ENCODE measurements at places on chromosomes 1 and 21.
A peak's percentile ranks its signal among the peaks of the same experiment; 100 is the strongest.

- no peak for DNase-seq
Measured at GRCh38 chr21:33974513-33975468, 59.2 kb upstream of the ATP5PO start.

DNA sequence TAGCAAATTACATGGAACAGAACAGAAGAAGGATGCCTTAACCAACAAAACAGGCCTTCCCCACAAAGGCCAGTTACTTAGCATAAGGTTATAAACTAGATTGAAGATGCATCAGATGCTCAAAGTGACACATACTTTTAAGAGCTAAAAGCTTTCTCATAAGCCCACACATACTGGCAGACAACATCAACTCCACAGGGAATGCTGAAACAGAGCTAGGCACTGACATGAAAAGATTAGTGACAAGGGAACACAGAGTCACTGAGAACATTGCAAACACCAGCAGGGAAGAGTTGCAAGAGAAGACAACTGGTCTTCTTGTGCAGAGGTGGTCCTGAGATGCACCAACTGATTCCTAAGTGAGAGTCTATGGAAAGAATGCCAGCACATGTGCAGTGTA, 6.9 kb downstream of the TTC13 start:
- DNase-seq = no peak

DNA sequence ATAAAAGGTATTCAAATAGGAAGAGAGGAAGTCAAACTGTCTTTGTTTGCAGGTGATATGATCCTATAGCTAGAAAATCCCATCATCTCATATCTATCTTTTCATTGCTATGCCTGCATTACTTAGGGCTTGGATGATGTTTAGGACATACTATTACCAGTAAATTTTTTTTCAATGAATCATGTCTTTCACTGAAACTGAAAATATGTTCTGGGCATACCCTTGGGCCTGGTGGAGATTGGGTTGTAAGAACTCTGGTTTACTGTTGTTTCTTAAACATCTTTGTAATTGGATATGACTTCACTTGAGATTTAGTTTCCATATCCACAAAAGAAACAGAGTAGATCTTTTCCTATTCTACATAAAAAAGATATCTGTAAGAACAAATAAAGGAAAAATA, 502.2 kb upstream of the PRMT6 start:
- DNase-seq = no peak

- DNase-seq = no peak
Measured at GRCh38 chr21:15003463-15004135, 61.2 kb downstream of the NRIP1 start.

DNA sequence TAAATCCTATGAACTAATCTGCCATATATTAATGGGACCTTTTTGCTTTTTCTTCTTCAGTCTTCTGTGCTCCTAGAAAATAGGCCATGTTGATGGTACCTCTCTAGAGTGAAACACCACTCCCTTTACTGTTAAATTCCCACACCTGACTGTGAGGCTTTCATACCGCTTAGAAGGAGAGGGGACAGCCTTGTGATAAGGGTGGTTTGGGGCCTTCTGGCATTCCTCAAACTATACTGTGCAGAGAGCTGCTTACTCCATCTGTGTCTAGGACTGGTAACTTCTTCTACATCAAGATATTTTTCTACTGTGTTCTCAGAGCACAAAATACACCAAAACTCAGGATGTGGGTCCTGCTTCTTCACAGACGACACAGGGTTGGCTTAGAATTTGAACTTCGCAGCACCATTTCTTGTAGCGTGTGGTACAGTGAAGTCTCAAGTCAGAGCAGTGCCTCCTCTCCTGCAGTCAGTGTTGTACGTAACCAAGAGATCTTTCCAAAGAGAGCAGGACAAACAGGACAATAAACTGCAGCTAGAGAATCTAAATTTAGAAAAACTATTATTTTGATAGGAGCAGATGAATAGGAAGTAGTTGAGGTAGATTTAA, 43.8 kb downstream of the MACO1 start:
- DNase-seq = no peak

- DNase-seq = no peak
Measured at GRCh38 chr1:176692988-176693696, 230.2 kb downstream of the PAPPA2 start.

- no peak for DNase-seq
Measured at GRCh38 chr1:172926070-172926469, 124.7 kb downstream of the TNFSF18 start.

GRCh38 chr1:65992165-65992821, 199.6 kb downstream of the PDE4B start:
- no peak for DNase-seq

GRCh38 chr1:31943546-31944184, 5.5 kb upstream of the PTP4A2 start:
- DNase-seq = no peak

DNA sequence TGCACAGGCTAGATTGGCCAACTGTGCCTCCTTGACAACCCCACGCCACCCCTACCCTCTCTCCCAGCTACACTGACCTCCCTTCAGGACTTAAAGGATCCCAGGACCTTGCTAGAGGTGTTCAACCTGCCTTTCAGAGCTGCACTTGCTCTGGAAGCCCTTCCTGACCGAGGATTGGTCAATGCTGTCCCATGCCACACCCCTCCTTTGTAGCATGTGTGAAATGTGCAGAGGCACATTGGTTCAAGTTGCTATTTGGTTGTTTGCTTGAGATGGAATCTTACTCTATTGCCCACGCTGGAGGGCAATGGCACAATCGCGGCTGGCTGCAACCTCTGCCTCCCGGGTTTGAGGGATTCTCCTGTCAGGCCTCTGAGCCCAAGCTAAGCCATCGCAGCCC, 21.8 kb downstream of the ACTA1 start:
- no peak for DNase-seq

- no peak for DNase-seq
Measured at GRCh38 chr1:219563568-219563967, 49.3 kb downstream of the ZC3H11B start.

DNA sequence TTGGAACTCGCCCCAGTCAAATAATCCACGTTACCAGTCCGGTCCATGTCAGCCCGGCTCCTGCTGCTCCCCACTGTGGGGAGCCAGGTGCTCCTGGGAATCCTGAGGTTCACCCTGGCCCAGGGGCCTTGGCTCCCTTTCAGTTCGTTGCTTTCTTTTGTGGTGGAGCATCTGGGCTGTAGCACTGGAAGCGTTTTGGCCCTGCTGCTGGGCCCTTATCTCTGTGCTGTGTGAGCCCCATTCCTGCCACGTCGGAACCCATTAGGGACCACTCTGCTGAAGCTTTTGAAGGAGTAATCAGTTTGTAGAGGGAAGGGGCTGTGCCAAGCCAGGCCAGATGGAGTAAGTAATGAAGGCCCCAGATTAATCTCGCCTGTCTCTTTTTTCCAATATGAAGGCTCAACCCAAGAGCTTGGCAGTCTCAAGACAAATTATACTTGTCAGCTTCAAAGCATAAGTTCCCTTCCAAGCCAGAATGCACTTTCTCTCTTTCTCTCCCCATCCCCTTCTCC, 82.3 kb downstream of the PGM1 start:
- DNase-seq = no peak

DNA sequence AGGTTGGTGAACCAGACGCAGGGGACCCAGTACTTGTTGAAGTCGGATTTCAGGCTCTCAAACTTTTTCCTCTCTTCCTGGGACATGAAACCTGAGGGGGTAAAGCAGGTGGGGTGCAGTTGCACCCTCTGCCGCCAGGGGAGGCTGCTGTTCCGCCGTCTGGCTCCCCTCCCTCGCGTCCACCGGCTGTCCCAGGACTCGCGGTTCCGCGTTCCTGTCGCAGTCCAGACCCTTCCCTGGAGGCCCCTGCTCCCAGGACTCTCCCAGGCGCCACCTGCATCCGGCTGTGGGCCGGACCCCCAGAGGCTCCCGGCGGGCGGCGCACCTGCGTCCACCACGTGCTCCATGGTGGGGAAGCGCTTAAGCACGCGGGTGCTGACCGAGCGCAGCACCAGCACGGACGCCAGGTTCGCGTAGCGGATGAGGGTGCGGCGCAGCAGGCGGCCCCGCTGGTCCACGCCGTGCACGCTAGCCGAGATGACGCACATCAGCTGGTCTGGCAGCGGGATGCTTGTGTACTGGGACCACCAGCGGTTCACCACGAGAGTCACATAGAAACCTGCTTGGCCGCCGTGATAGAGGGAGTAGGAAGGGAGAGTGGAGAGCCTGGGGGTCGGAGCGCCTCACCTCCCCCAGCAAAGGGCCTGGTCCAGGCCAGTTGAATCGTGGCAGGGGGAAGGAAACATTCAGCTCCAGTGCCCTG, 1.7 kb downstream of the BEST4 start:
- DNase-seq = no peak

- no peak for DNase-seq
Measured at GRCh38 chr1:239819096-239819495, 272.6 kb upstream of the FMN2 start.

- no peak for DNase-seq
Measured at GRCh38 chr1:89847191-89847729, 26.4 kb downstream of the LRRC8D start.

DNA sequence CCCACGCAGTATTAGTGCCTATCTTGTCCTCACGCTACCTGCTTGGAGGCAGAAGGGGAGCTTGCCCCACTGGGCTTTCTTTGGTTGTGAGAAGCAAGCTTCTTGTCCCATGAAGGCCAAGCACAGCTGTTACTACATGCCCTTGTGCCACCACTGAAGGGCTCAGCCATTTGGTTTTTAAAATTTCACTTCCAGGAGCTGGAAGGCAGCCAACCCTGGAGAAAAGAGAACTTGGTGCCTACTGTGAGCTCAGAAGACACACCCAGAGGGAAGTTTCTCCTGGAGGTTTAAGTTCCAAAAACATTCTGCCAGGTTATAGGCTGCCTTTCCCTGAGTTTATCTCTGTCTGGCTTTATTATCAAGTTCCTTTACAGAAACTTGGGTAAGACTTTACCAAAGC, 187.4 kb downstream of the SLC35F3 start:
- peak; percentile 7 for DNase-seq

DNA sequence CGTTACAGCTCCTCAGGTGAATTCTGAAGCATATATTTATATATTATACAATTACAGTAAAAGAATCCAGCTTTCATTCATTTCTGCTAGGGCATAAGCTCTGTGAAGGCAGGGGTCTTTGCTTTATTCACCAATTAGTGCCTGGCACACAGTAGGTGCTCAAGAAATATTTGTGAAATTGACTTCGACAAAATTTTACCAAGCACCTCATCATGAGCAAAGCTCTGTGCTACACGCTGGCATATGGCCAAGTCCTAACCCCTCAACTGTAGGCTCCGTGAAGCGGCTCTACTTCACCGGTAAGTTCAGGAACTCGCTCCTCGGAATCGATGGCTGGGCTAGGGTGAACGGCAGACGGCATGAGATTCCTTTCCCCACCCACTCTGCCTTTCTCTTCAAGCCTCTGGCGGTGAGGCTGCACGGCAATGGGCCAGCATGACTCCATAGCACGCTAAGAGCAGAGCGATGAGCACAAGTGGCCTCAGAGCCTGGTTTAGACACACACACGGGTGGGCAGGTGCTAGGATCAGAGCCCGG, 8.7 kb downstream of the C1orf174 start:
- no peak for DNase-seq

- DNase-seq = no peak
Measured at GRCh38 chr1:203077956-203078355, 7.9 kb downstream of the MYOG start.

GRCh38 chr1:13517193-13517812, 3.5 kb upstream of the LRRC38 start:
- DNase-seq = peak; percentile 8

GRCh38 chr1:180954801-180955165, 42.1 kb downstream of the KIAA1614 start:
- DNase-seq = no peak

- DNase-seq = no peak
Measured at GRCh38 chr1:183238071-183238470, 52.0 kb downstream of the LAMC2 start.

GRCh38 chr1:244857761-244858160, 6.6 kb downstream of the HNRNPU start:
- DNase-seq = no peak

GRCh38 chr21:23690316-23690715, 1917.0 kb downstream of the MRPL39 start:
- no peak for DNase-seq

GRCh38 chr1:59039551-59039950, 255.7 kb upstream of the JUN start:
- DNase-seq = no peak

DNA sequence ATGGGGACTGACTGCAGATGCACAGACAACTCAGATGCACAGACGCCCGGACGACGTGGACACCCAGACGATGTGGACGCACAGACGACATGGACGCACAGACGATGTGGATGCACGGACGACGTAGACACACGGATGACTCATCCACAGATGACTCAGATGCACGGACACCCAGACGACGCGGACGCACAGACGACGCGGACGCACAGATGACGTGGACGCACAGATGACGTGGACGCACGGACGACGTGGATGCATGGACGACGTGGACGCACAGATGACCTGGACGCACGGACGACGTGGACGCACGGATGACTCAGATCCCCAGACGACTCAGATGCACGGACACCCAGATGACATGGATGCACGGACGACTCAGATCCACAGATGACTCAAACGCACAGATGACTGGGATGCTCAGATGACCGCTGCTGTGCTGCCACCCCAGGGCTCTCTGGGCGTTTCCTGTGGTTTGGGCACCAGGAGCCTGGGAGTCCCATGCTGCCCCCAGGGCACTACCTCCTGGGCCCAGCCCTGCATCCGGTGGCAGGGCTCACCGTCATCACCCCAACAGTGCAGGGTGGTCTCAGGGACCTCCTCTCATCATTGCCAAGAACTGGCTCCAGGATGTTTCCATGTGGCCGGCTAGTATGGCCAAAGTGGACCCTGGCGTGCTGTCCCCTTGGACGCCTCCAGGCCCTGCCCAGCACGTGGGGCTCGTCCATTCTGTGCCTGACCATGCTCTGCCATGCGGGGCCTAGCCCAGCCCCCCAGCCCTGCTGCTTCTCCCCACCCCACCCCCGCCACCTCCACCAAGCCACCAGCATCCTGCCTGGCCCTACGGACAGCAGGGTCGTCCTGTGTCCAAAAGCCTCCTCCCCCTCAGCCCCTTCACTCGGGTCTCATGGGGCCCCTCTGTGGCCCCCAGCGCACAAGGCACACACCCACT, 14.0 kb downstream of the FAAP20 start:
- no peak for DNase-seq

GRCh38 chr1:52669696-52670095, 28.5 kb downstream of the COA7 start:
- DNase-seq = no peak

- DNase-seq = no peak
Measured at GRCh38 chr1:228197555-228198147, 10.2 kb upstream of the OBSCN start.

DNA sequence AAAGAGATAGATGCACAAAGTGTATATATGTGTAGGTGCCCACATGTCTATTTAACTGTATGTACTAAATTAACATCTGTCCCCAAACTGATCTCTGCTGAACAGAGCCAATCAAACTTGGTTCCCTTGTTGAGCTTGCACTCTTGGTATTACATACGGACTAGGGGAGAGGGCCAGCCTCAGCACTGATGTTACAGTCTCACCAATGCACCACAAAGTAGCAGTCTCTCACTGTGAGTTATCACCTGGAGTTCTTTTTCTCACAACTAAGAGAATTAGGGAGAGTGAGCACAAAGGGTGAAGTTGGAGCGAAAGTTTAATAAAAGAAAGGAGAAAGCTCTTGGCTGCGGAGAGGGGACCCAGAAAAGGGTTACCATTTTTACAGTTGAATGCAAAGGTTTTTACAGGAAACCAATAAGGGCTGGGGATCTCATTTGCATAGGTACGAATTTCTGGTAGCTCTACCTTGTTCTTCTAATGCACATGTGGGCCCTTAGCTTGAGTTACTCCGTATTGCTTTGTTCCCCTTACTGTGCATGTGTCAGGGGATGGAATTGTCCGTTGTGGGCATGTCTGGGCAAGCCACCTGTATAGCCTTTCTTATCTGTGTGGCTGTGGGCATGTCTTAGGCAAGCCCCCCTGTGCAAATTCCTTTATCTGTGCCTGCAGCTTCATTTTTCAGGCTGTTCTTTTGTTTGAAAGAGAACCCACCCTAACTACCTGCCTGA, 13.3 kb upstream of the CHI3L2 start:
- no peak for DNase-seq
